Myocyte (in vitro differentiated cells): ENCODE measurements at places on chromosomes 7 and 10. TPM values are rescaled to one million over a fixed set of nuclear protein-coding genes. Genes with fewer than 3 reads are reported as not detected.

GRCh38 chr10:11699550-11700097, 42.6 kb upstream of the ECHDC3 start:
- peak; percentile 47 for DNase-seq

DNA sequence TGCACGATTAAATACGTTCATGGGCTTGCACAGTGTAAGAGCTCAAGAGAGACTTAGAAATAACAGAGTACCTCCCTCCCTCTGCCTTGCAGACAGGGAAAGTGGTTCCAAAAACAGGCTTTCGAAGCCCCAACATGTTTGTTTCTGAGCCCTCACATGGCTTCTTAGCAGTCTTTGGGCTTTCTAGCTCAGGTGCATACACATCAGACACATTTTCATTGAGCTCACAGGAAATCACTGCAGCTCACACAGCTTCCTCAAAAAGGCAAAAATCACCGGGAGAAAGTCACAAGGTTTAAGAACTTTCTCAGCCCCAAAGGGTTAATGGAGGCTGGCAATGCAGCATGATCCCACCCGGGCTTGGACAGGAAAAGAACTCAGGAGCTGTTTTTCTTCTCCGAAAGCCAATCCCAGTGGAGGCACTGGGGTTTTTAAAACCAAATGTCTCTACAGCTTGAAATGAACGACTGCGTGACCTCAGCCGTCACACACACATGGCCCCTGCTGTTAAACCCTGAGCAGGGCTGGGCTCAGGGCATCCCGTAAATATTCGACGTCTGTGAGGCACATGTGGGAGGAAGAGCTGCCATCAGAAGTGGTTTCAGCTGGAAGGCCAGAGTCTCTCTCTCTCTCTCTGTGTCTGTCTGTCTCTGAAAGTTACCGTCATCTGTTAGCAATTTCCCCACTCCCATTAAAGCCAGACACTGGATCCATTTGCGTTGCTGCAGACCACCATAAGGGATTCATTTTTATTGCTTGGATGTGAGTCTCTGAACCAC, 69.7 kb downstream of the CALML3 start:
- no peak for DNase-seq

DNA sequence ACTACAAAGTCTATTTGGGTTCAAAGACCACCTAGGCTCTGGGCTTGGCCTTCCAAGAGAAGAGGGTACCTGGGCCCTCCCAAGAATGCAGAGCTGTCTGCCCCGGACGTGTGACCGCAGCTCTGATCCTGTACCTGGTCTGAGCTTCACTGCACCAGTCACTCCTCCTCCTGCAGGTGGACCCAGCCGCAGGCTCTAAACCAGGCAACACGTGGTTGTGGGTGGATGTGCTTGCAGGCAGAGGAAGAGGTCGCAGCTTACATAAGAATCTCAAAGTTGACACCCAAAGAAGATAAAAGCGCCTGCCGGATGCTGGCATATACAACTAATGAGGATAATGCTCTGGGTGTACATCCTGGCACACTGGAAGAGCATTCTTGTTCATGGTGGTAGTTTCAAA, 9.4 kb upstream of the PFKP start:
- no peak for DNase-seq

GRCh38 chr7:44977959-44978335, 868 bp downstream of the MYO1G start:
- no peak for DNase-seq

- peak; percentile 96 for DNase-seq
Observed at GRCh38 chr7:155069992-155070751, at the start of gene HTR5A. Gene HTR5A (plus strand): TSS chr7:155070324. CDS start chr7:155070900, 576 bp downstream.

Gene MAP3K8
- total RNA-seq = 2.9 and 7.2 TPM in 2 replicates

- DNase-seq = no peak
Observed at GRCh38 chr10:18306031-18306430, 165.8 kb downstream of the CACNB2 start.

Gene SEMA3A
- 4.4 and 7.7 TPM in 2 replicates for total RNA-seq

DNA sequence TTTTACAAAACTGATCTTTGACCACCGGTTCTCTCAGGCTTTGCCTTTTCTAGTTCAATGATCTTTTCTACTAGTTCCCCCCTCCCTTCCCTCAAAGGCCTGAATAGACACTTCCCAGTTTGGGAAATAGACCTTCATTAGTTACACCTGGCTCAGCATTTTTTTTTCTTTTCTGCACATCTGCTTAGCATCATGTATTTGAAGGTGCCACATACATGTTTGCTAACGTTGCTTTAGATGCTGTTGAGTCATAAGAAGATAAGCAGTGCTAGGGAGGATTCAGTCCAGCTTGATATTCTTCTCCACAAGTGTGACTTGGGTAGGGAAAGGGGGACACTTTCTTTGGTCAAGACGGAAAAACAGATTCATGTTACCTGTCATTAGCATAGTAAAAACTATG, 78.3 kb downstream of the BICC1 start:
- no peak for DNase-seq

- peak; percentile 91 for DNase-seq
Observed at GRCh38 chr10:13949844-13950542, 363.2 kb downstream of the PRPF18 start.

DNA sequence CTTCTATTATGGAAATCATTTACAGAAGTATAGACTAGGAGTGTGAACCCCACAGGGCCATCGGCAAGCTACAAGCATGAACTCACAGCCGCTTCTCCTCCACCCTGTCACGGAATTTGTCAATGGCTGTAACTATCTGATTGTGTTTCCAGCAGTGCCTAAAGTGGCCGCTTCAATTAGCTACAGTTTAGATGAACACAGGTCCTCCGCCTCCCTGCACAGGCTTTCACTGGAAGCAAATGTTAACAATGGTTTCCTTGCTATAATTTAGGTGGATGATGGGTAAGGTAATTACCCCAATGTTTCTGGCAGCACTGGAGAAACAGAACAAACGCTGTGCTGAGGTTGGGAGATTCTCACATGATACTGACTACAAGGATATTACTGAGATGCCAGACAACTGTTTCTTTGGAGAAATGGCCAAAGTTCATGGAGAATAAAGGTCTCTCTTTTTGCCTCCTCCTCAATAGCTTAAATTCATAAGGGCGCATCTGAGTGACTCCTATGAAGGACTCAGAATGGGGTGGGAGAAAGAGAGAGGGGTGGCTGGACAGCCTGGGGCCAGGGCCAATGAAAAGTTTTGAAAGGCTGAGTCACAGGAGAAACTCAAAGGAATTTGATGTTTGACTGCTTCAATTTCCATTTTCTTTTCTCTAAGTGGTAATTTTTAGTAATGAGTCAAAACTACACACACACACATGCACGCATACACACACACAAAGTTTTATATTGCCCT, 78.9 kb downstream of the SVIL start:
- DNase-seq = peak; percentile 32

GRCh38 chr7:121388950-121389349, 7.2 kb downstream of the FAM3C start:
- no peak for DNase-seq

Gene KIAA1549
- 11.9 and 16.0 TPM in 2 replicates for total RNA-seq

Gene TACR2
- total RNA-seq = 0.08 TPM in 1 of 2 replicates, not detected in the other

DNA sequence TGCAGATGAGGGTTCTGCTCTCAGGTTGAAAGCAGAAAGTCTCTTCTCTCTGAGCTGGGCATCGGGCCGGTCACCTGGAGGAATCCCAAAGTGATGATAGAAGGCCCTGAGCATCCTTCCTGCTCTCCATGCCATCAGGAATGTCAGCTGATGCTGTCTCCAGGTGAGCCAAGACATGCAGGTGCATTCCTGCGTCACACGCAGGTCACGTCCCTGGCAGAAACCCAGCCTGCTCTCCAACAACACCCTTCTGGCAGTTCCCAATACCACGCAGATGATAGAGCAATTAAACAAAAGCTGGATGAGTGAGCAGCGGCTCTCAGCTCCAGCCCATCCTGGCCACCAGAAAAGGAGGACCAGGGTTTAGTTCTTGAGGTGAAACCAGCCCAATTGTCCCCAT, 6.9 kb upstream of the WIPI2 start:
- DNase-seq = no peak

Gene GNAT3
- total RNA-seq = not detected in 2 replicates

Gene PI4K2A
- 32.2 and 33.7 TPM in 2 replicates for total RNA-seq

GRCh38 chr10:97412891-97413304, 11.8 kb upstream of the RRP12 start:
- no peak for DNase-seq

- no peak for DNase-seq
Observed at GRCh38 chr7:148014541-148014940, 576.0 kb upstream of the C7orf33 start.

DNA sequence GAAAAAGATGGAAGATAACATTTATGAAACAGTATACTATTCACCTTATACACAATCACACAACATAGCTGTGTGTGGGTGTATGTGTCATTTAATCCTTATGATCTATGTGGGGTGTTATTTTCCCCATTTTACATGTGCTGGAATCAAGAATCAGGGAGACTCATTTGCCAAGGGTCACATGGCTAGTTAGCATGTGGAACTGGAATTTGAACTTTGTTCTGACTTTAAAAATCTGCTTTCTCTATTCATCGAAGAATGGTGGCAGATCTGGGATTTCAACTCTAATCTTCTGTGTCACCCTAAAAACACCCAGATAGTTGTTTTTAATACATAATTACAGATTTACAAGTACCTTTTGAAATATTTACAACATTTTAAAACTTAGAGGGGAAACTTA, 65.2 kb downstream of the ADAM22 start:
- no peak for DNase-seq

DNA sequence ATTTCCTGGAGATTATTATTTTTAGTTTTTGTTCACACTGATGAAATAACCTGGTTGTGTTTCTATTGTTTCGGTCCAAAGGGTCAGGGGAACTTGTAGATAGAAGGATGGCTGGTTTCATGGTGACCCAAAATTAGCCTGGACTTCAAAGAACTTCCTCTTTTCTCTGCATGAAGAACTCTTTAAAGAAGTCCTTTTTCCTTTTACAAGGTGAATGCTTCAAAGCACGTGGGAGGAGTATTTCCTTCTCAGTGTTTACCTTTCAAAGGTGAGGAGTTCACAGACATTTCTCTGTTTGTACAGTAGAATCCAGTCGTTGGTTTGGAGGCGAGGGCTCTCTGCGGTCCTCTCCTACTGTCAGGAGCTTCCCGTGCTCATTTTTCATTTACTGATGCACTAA, 561.7 kb downstream of the GATA3 start:
- no peak for DNase-seq

Gene SHH
- 0.08 TPM in 1 of 2 replicates, not detected in the other for total RNA-seq
